ENCODE measurements at places on chromosomes 6 and 20.

- DNase-seq: no peak
Observed at GRCh38 chr6:135866445-135867123, 15.1 kb downstream of the PDE7B start.

DNA sequence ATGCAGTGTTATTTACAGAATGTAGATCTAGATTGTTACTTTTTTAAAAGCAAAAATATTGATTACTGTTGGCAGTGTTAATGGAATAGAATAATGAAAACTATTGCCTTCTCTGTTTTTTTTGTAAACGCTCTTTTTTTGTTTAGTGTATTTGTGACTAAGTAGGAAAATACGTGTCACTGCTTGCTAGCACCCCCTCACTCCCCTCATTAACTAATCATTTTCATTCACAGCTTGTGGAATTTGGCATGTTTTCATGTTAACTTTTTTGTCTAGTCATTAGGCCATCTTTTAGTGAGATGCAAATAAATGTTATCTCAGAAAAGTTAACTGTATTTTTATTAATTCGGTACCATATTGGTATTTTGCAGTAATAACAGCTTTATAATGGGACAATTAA is 29.8 kb downstream of the ADGRG6 start:
- DNase-seq: no peak

GRCh38 chr20:2708665-2709064 is 16.1 kb downstream of the EBF4 start:
- no peak for DNase-seq

- DNase-seq: no peak
Observed at GRCh38 chr6:143400258-143401067, 50.0 kb downstream of the ADAT2 start.

DNA sequence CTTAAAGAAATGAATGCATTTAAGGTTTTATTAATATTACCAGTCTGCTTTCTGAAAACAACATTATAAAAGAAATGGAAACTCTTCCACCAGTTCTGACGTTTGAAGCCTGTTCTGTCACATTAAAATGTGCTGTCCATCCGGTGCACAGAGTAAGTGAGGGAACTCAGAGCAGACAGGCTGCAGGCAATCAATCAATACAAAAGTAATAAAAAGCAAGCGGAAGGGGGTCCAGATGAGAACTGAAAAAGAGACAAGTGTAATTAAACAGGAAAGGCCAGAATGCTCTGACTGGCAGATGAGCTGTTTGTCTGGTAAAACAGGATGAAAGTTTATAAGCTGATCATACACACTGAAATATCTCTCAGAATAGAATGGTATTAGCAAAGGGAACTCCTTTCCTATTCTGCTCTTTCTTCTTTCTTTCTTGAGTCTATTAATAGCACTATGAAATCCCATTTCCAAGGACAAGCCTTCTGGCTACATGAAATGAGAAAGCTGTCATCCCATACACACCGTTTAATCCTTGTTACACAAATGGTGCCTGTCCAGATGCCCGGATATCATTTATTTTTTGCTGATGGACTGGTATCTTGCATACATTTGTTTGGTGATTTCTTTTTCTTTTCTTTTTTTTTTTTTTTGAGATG is 94.3 kb downstream of the RAMACL start:
- no peak for DNase-seq

- no peak for DNase-seq
Observed at GRCh38 chr20:44496976-44497375, 21.3 kb downstream of the TTPAL start.

GRCh38 chr6:160032538-160032937 is 63.7 kb downstream of the IGF2R start:
- DNase-seq: no peak

DNA sequence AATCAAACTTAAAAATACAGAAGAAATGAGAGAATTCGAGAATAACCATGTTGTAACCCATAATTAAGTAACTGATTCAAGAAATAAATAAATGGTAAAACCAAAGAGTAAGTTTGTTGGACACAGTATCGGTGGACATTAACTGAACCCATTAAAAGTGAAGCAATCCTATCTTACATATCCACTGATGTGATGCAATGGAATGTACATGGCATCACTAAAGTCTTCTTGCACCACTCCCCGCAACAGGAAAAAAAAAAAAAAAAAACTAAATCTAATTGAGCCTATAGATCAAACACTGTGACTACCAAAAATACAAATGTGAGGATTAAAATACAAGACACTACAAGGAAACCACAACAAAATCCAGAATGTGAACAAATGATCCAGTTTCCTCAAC is 7.9 kb downstream of the SNX14 start:
- DNase-seq: no peak

- no peak for DNase-seq
Observed at GRCh38 chr20:40963505-40963845, 65.1 kb upstream of the TOP1 start.

GRCh38 chr20:48190757-48191156 is 405.5 kb upstream of the SULF2 start:
- DNase-seq: no peak

- DNase-seq: no peak
Observed at GRCh38 chr20:38725148-38725901, 1.0 kb downstream of the SLC32A1 start.

DNA sequence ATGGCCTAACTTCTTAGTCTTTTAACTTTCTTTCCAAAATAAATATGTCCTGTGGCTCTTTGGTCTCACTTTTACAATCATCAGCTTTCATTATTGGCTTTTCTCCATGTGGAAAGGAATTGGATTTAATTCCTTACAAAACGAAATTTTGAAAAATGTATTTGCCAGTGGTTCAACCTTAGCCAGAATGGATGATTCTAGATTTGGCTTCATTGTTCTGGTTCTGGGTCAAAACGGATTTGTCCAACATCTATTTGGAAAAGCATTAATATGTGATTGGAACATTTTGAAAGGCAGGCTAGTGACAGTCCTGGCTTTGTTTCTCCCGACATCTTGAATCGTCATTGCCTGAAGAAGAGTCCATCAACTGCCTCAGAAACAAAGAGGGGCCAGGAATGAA is 59.2 kb downstream of the TENT5A start:
- DNase-seq: no peak

DNA sequence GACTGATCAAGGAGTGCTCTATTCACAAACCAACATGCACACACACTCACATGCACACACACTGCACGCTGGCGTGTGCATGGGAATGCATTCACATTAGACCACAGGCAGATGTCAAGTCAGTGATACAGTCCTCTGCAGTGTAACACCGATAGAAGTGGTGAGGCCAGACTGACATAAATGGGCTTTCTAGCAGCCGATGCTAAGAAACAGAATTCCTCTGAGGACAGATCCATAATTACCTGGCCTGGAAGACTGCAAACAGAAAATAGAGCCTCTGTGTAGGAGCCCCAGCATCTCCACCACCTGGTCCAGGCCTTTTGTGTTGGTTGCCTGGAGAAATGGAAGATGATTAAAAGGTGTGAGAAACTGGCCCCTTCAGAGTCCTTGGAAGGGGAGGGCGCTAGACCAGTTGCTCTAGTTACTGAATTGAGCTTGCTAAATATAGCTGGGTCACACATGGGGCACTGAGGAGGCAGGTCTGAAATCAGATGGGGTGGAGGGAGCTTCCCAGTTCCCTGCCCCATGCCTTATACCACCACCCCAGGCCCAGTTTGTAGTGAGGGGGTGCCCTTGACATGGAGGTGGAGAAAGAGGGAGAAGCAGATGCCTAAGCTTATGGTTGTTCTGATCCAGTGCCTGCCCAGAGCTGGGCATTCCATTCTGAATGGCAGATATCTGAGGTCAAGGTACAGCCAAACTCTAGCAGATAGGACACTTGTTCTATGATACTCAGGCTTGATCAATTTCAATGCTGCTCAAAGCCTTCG is 233.8 kb downstream of the LRFN2 start:
- no peak for DNase-seq

- no peak for DNase-seq
Observed at GRCh38 chr6:166277018-166277417, 31.2 kb downstream of the PRR18 start.

DNA sequence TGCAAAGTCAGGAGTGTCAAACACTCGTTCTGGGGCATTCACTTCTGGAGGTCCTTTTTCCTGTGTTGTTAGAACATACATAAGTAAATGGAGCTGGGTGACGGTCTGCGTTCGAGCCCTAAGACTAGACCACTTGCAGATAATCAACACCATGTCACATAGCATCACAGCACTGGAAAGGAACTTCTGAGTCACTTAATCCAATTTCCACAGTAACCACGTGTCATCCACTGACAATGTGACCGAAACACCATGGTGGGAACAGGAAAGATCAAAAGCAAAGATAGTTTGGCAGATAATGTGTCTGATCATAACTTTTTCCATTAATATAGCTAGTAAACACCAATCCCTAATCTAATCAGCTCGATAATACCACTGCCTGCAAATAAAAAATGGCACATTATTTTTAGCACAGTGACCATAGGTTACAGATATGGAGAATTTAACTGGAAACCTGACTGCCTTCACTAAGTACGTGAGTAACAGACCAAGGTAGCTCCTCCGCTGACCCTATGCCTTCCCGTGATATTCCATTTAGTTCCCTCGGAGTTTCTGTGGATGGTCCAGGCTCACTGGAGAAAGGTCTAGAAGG is 34.8 kb downstream of the WRNIP1 start:
- no peak for DNase-seq

- no peak for DNase-seq
Observed at GRCh38 chr20:753897-754635, 14.2 kb downstream of the SLC52A3 start.
